LoVo (cell line): ENCODE measurements at places on chromosomes 4 and X.

- no peak for DNase-seq
Measured at GRCh38 chrX:81206476-81206875, 4.6 kb downstream of the SH3BGRL start.

GRCh38 chrX:153681175-153681574 lies 6.6 kb upstream of the SLC6A8 start:
- DNase-seq: no peak

- no peak for DNase-seq
Measured at GRCh38 chrX:56366901-56367300, 134.7 kb downstream of the KLF8 start.

GRCh38 chrX:153806999-153807575 lies 12.6 kb downstream of the SSR4 start:
- no peak for DNase-seq

GRCh38 chr4:9898596-9899305 lies 117.3 kb downstream of the DRD5 start:
- DNase-seq: peak; percentile 3

DNA sequence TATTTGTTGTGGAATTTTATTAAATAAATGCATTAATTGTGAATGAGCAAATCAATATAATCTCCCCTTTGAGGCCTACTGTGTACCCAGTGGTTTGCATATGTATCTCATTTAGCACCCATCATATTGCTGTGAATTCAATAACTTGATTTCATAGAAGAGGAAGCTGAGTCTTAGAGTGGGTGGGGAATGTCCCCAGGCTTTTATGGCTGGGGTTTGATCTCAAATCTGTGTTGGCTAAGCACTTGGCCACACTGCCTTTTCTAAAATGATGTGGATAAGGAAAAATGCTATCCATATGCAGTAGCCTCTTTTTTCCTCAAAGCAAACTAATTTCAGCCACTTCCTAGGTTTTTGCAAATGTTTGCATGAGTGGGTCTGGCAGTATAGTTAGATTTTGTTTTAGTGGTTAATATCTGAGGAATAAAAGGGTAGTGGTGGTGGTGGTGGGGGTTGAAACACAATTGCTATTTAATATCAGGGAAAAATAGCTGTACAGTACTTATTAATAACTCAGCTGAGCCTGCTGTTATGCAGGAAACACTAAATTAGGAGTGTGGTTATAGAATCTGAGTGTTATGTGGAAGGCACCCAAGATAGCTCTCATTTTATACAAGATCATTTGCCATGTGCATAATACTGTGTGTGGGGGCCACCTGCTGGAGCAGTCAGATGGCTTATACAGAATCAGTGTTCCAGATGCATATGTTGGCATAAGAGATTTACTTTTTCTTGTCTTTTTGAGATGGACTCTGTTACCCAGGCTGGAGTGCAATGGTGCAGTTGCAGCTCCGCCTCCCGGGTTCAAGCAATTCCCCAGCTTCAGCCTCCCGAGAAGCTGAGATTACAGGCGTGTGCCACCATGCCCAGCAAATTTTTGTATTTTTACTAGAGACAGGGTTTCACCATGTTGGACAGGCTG lies 108.0 kb downstream of the TMEM131L start:
- DNase-seq: no peak

GRCh38 chr4:59945277-59945676 lies 1254.8 kb upstream of the ADGRL3 start:
- no peak for DNase-seq

- DNase-seq: no peak
Measured at GRCh38 chr4:97828646-97829045, 314.6 kb downstream of the STPG2 start.

- DNase-seq: peak; percentile 22
Measured at GRCh38 chr4:142565771-142566170, 280.3 kb downstream of the INPP4B start.

DNA sequence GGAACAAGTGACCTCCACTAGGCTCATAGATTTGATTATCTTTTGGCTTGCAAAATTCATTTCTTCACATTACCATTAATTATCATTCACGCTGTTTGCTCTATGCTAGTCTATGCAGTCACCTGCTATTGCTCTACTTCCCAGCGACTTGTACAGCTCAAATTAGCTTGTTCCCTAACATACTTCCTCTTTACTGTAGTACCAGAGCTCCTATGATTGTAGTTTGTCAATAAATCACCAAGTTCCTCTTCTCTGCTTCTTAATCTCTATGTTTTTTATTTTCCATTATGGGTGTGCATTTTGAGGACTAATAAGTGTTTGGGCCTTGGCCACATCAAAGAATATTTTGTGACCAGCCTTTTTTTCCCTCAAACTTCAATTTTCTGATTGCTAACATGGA lies 6.2 kb upstream of the GSPT2 start:
- no peak for DNase-seq

- no peak for DNase-seq
Measured at GRCh38 chr4:118957722-118958445, 69.2 kb downstream of the SYNPO2 start.

DNA sequence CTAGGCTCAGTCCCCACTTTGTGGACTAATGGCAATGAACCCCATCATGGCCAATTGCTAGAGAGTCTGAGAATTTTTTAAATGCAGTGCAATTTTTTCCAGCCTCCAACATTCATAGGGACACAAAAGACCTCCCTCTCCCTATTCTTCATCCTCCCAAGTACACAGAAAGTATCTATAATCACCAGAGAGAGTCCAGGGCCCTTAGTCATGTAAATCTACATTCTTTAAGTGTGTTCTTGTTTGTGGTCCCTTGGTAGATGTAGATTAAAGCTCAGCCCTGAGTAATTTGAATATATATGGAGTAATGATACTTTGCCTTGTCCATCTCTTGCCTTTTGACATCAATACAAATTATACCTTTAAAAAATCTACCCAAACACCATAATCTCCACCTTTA lies 51.3 kb upstream of the ATXN3L start:
- no peak for DNase-seq

DNA sequence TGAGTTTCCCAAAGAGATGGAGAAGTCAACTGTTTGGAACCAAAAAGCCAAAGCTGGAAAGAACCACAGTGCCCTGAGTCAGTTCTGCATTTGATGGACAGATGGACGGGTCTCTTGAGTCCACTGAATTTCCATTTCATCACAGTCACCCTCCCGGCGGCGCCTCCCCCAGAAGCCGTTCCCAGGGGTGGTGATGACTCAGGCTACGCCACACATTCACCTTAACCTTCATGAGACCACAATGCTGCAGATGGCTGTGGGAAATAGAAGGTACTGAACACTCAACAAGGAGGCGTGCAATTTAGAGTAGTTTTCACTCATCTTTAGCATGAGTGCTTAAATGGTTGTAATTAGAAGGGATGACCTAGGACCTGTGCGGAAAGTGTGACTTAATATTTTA lies 61.3 kb downstream of the STOX2 start:
- no peak for DNase-seq

- DNase-seq: no peak
Measured at GRCh38 chrX:119181491-119181890, 53.9 kb upstream of the KIAA1210 start.

DNA sequence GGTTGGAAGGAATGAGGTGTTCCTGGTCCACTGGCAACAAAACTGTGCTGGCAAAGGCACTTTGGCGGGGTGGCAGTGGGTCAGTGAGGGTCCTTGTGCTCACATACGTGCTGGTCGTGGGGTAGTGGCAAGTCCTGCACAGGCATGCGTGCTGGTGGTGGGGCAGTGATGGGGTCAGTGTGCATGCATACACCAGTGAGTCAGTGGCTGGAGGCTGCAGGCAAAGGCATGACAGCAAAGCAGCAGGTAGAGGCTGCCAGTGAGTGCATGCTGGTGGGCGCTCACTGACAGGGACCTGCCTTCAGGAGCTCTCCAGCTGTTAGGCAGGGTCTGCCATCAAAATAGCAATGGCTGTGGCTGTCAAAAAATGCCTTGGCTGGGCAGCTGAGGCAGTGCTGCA lies 42.1 kb downstream of the TMPRSS11E start:
- DNase-seq: no peak

GRCh38 chr4:11439836-11440235 lies 11.1 kb upstream of the HS3ST1 start:
- no peak for DNase-seq

GRCh38 chr4:23814587-23814986 lies 75.3 kb downstream of the PPARGC1A start:
- no peak for DNase-seq

- DNase-seq: no peak
Measured at GRCh38 chr4:81471298-81471587, 464 bp downstream of the RASGEF1B start.

DNA sequence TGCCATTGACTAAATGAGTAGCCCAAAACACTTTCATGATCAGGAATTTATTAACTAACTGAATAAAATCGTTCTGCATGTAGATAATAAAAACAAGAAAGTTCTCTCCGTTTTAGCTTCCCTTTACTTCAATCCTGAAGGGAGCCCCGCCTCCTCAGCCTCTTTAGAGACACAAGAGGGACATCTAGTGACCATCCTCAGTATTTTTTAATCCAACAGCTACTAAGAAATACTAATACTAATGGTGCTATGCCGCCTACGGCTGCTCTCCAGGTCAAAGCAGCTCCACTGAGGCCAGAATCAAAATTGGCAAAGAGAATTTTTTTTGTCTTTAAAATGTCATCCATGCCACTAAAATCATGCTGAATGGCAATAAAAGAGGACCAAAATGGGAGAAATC lies 3.2 kb upstream of the PCDH19 start:
- DNase-seq: peak; percentile 40

DNA sequence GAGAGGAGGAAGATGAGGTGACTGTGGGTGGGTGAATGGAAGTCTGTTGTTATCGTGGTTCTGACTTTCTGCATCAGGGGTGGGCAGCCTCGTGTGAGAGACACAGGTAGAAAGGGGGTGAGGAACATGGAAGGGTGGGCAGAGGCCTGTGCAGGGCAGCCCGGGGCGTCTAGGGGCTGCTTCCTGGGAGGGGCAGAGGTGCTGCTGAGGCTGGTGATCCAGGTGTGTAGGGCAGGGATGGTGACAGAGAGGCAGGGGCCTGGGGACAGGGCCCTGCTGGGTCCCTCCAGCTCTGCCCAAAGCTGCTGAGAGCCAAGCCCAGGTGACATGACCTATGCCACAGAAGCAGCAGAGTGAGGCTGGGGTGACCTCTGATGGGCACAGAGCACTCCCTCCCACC lies 89.7 kb upstream of the C4orf50 start:
- no peak for DNase-seq

GRCh38 chr4:76998251-76998901 lies 48.8 kb downstream of the SEPTIN11 start:
- no peak for DNase-seq

- no peak for DNase-seq
Measured at GRCh38 chr4:27928761-27929540, 1068.3 kb downstream of the STIM2 start.

- no peak for DNase-seq
Measured at GRCh38 chrX:123736333-123736921, 3.6 kb upstream of the THOC2 start.

- DNase-seq: no peak
Measured at GRCh38 chr4:185082561-185082960, 60.5 kb upstream of the SLC25A4 start.

- DNase-seq: no peak
Measured at GRCh38 chrX:18654875-18655836, 16.8 kb downstream of the RS1 start.

DNA sequence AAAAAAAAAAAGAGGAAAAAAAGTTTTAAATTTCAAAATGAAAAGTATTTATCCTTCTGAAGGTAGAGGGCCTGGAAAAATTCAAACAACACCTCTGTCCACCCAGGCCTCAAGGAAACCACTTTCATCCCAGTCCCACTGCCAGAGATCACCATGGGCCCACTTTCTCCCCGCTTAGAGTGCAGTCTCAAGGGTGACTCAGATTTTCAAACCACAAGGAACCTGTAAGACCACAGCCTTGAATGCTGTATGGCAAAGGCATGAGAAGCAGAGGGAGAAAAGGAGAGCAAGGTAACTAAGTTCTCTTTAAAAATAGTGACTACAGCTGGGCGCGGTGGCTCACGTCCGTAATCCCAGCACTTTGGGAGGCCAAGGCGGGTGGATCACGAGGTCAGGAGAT lies 87.9 kb upstream of the PACRGL start:
- DNase-seq: no peak

- DNase-seq: peak; percentile 27
Measured at GRCh38 chr4:141643557-141643956, 7.2 kb downstream of the IL15 start.

GRCh38 chrX:42463706-42464490 lies 314.1 kb downstream of the PPP1R2C start:
- no peak for DNase-seq

- no peak for DNase-seq
Measured at GRCh38 chrX:138917781-138918180, 206.3 kb upstream of the FGF13 start.

DNA sequence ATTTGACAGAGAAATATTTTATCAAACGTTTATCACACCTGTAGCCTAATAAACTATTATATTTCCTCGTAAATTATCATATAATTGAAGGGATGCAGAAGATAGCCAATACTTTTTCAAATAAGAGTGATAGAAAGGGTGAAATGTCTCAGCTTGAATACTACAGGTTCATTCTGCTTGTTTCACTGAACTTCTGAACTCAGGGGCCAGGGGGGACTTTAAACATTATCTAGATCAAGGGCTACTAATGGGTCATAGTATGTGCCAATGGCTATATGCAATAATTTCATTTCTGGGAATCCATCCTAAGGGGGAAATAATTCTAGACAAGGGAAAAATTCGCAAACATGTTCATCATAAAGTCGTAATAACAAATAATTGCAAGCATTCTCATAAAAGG lies 2.6 kb downstream of the ALPK1 start:
- no peak for DNase-seq

DNA sequence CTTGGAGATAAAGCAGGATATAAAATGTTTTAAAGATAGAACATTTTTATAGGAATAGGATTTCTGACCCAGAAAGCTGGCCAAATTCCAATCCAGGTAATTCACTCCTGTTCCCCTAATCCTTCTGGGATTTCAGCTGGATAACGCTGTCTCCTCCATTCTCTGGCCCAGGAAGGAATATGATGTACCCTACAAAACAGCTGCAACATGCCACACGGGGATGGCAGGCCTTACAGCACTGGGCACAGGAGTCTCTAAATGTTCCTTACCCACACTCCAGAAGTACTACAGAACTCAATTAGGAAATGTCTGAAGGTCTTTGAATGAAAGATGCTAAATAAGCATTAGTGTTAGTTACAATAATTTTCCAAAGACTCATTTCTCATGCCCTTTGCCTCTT lies 15.8 kb downstream of the CAMK2D start:
- no peak for DNase-seq
